HEK293T (cell line): ENCODE measurements at places on chromosomes 4 and X.

DNA sequence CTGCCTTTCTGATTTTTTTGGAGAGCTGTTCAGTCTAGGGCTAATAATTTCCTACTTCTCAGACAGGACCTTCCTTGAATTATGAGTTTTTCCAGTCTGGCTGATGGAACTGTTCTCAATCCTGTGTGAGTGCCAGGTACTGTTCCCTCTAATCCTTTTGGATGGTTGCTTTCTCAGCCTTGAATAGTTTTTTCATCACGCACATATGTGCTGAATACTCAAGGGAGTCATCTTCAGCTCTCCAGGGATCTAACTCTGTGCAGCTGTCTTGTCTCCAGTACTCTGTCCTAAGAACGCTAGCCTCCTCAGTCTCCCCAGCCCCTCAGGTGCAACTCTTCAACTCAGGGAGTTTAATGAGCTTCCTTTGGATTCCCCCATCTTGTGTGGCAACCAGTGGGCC is 93.2 kb downstream of the GASK1B start:
- DNase-seq: no peak

- no peak for DNase-seq
These were observed 193.1 kb downstream of the SLIT2 start for GRCh38 chr4:20444599-20445337.

DNA sequence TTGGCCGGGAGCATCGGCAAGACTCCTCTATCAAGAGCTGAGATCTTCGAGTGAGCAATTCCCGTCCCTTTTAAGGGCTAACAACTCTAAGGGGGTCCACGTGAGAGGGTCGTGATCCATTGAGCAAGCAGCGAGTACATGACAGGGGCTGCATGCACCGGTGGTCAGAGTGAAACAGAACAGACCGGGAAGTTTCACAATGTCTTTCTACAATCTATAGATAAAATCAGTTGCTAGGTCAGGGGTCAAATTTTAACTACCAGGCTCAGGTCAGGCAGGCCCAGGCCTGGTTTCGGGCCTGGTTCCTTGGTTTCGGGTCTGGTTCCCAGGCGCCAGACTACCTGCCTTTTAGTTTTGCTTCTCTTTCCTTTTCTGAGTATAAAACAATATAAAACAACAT is 160.1 kb downstream of the PTCHD1 start:
- no peak for DNase-seq

GRCh38 chr4:182093935-182094334 is 149.3 kb upstream of the TENM3 start:
- DNase-seq: no peak

DNA sequence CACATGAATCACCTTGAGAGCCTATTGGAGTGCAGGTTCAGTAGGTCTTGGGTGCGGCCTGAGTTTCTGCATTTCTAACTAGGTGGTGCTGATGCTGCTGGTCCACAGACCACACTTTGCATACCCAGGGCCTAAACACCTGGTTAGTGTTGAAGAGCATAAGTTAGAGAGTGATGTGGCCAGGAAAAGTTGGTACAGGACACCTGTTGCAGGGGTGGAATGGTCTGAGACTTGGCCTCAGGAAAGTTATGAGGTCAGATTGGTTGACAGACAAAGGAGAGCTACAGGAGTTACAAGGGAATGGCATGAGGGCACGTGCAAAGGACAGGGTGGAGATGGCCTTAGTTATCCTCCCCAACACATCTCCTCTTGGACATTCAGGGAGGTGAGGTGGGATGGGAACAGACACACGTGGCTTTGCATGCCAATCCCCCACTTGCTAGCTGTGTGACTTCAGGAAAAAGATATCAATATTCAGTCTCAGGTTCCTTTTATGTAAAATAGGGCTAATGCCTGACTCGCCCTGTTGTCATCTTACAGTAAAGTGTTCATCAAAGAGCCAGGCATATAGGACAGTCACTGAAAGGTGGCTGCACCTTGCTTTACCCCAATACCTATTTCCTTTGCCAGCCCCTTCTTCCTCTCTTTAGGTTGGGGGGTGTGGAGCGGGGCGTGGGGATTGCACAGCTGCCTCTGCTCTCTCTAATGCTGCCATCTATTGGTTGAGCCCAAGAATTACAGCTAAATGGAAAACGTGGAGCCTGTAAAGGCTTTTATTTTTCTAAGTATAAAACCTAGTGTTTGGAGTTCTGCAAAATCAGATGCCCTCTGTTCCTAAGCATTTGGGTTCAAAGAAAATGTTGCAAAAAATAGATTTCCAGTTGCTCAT is 47.5 kb downstream of the ATG4A start:
- DNase-seq: peak; percentile 63

DNA sequence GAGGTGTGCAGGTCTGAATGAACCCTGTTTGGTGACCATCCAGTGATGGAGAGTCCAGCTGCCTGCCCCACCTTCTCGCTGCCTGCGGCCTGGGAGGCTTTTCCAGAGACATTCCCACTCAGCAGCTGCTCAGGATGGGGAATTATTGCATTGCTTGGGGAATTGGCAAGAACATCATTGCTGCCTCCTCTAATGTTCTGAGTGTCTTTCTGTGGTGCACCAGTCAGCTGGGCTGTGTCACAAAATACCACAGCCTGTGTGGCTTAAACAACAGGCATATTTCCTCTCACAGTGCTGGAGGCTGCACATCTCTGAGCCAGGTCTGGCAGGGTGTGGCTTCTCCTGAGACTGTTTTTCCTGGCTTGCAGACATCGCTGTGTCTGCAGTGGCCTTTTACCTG is 86.8 kb upstream of the AFAP1 start:
- no peak for DNase-seq

GRCh38 chr4:55801498-55801897 is 18.1 kb upstream of the EXOC1L start:
- DNase-seq: no peak

DNA sequence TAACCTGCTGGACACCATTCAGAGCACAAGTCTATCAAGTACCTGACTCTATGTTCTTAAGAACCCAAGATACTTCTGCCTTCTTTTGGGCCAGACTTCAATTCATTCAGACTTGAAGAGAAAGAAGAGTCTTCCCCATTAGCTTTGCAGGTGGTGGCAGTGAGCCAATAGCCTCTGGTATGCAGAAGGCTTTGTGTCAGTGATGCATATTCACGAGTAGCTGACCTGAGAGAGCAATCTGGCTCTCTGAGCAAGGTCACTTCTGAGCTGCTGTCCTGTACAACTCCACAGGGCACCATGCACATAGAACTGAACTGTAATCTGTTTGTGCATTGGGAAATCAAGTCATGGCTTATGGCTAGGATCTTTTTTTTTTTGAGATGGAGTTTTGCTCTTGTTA is 39.9 kb upstream of the SPINK2 start:
- DNase-seq: no peak

DNA sequence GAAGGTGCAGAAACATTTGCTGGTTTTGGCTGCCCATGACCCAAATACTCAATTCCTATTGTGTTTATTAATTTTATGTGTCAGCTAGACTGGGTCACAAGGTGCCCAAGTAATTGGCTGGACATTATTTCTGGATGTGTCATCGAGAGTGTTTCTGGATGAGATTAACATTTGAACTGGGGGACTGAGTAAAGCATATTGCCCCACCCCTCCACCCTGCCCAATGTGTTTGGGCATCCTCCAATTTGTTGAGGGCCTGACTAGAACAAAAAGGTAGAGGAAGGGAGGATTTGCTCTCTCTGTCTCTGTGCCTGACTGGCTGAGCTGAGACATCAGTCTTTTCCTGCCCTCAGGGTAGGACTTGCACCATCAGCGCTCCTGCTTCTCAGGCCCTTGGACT is 29.7 kb upstream of the LCORL start:
- DNase-seq: no peak

GRCh38 chr4:81756973-81757372 is 285.3 kb upstream of the RASGEF1B start:
- DNase-seq: no peak

- no peak for DNase-seq
These were observed 588.0 kb downstream of the CCSER1 start for GRCh38 chr4:90715242-90715641.

DNA sequence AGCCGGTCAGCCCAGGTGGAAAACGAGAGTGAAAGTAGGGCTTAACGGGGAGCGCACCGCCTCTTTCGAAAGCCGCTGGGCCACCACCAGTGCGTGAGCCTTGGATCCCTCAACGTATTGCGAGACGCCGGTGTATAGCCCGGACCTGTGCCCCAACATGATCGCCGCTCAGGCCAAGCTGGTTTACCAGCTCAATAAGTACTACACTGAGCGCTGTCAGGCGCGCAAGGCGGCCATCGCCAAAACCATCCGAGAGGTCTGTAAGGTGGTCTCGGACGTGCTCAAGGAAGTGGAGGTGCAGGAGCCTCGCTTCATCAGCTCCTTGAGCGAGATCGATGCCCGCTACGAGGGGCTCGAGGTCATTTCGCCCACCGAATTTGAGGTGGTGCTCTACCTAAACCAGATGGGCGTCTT is 929 bp downstream of the MAB21L2 start:
- DNase-seq: no peak

DNA sequence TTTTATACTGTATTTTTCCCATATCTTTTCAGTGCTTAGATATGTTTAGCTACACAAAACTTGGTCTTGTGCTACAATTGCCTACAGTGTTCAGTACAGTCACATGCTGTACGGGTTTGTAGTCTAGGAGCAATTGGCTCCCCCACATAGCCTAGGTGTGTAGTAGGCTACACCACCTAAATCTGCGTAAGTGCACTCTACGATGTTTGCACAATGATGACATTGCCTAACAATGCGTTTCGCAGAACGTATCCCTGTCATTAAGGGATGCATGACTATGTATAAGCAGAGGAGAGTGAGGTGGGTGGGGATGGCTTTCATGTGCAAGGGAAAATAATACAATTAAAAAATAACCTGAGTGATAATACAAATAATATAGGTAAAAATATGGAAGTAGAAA is 131.4 kb downstream of the GBA3 start:
- DNase-seq: no peak

DNA sequence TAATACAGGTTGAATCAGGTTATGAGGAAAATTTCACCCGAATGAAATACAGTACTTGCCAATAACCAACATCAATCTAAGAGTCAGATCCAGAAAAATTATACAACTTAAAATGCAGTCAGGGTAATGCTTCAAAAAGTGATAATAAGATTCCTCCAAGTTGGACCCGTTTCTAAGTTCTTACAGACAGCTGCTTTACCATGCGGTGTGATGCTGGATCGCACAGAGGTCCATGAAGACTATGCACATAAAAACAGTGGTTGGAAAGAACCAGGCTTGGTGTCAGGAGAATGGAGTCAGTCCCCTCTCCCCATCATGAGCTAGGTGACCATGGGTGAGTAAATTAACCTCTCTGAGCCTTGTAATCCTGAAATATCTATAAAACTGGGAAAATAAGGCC is 261.3 kb downstream of the QDPR start:
- no peak for DNase-seq
